Stimulated activated CD4-positive, alpha-beta T cell treated with anti-CD3 and anti-CD28 coated beads, Interleukin-1b, Interleukin-23, amount 100 ng/mL, for 24 hours (primary cell): ENCODE measurements at places on chromosomes 11 and 22.

DNA sequence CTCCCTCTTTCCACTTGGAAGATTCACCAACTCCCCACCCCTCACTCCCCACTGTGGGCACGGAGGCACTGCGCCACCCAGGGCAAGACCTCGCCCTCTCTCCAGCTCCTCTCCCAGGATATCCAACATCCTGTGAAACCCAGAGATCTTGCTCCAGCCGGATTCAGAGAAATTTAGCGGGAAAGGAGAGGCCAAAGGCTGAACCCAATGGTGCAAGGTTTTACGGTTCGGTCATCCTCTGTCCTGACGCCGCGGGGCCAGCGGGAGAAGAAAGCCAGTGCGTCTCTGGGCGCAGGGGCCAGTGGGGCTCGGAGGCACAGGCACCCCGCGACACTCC lies 397 bp upstream of the CD44 start:
- DNase-seq, result no peak

- DNase-seq, result no peak
These were observed 101.7 kb downstream of the SNX19 start for GRCh38 chr11:130814440-130815096.

DNA sequence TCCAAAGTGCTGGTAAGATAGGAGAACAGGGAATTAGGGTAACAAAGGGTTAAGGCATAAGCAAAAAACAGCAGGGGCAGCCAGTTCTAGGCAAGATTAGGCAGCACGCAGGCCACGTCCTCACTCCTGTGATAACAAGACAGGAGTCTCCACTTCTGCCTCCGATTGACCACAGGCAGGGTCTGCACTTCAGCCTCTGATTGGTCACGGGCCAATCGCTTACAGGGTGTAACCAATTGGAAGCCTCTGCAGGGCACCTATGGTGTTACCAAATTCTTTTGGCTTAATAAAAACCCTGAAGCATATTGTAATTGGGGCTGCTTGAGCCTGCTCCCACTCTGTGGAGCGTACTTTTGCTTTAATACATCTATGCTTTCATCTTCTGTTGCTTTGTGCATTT lies 12.2 kb upstream of the GSTP1 start:
- DNase-seq, result no peak

- DNase-seq, result no peak
These were observed 4.2 kb upstream of the FXYD2 start for GRCh38 chr11:117828611-117829368.

GRCh38 chr22:48310289-48310688 lies 1517.4 kb downstream of the BRD1 start:
- no peak for DNase-seq

- no peak for DNase-seq
These were observed 407.3 kb downstream of the NXPE2 start for GRCh38 chr11:115085461-115086210.

GRCh38 chr11:44029977-44030911 lies 17.5 kb upstream of the ACCSL start:
- DNase-seq, result no peak

DNA sequence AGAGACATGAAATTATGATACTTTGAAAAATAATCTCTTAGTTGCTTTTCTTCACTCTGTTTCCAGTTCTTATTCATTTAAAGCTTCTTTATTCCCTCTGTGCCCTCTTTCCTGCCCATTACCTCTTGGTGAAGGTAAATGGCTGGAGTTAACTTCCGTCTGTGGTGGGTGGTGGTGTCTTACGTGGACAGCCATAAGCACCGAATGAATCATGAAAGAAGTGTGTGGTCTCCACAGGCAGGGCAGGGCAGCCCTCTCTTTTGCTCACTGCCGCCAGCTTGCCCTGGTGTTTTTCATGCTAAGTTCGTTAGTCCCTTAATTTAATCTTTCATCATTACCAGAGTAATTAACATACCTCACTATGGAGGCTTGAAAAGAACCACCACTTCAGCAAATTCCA lies 98.7 kb upstream of the SORL1-AS1 start:
- no peak for DNase-seq

- DNase-seq, result no peak
These were observed 28.5 kb upstream of the MUC5B start for GRCh38 chr11:1194231-1194976.

GRCh38 chr11:134417871-134418840 lies 6.1 kb upstream of the B3GAT1 start:
- DNase-seq, result no peak

DNA sequence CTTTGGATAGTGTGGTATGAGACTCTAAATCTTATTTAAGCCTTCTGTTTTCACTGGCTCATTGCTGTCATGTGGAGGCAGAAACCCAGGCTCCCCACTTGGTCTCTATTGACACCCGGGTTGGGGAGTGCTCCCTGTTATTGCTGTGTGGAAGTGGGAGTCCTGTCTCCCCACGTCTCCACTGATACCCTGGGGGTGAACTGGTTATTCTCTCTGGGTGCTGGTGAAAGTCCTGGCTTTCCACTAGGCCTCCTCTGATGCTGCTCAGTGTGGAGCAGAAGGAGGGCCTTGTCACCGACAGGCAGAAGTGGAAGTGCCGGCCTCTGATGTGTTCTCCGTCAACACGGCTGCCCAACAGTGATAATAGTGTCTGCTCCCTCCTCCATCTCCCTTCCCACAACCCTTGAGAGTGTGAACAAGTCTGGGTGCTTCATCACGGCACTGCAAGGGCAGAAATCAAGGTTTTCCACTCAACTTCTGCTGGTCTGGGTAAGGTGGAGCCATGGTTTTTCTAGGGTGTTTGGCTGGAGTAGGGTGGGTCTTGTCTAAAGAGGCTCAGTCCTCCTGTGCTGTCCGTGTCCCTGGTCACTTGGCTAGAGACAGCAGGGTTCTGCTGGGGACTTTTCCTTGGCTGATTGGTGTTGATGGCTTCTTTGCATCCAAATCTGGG lies 240.7 kb upstream of the B3GAT1 start:
- no peak for DNase-seq

- DNase-seq, result no peak
These were observed 46.5 kb upstream of the FIBIN start for GRCh38 chr11:26947379-26947844.

DNA sequence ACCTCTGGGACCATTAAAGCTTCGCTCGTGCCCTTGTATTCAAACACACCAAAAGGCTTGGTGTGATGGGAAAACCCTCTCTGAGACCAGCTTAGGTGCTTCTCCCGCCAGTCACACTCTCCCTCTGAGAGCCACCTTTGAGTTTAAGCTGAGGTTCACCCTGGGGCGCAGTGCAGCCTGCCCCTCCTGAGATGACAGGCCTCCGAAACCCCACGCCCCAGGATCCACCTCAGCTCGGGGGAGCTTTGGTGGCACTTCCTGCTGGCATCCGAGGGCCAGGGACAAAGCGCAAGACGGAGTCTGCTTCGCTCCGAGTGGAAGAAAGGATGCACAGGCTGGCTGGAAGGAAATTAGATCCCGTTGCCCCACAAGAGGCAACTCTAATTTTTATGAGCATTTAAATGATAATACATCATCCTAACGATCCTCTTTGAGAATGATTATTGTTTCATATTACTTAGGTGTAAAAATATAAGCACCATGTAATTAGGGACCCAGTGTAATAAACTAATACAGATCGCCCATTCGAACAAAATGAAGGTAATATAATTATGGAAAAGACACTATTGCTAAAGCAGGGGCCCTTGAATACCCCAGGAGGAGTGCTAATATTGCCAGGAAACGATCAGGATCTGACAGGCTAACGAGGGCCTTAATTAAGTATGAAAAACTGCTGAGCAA lies 134.7 kb downstream of the CEP164 start:
- no peak for DNase-seq

- DNase-seq, result no peak
These were observed 167.8 kb upstream of the POU2AF2 start for GRCh38 chr11:111077530-111078322.

DNA sequence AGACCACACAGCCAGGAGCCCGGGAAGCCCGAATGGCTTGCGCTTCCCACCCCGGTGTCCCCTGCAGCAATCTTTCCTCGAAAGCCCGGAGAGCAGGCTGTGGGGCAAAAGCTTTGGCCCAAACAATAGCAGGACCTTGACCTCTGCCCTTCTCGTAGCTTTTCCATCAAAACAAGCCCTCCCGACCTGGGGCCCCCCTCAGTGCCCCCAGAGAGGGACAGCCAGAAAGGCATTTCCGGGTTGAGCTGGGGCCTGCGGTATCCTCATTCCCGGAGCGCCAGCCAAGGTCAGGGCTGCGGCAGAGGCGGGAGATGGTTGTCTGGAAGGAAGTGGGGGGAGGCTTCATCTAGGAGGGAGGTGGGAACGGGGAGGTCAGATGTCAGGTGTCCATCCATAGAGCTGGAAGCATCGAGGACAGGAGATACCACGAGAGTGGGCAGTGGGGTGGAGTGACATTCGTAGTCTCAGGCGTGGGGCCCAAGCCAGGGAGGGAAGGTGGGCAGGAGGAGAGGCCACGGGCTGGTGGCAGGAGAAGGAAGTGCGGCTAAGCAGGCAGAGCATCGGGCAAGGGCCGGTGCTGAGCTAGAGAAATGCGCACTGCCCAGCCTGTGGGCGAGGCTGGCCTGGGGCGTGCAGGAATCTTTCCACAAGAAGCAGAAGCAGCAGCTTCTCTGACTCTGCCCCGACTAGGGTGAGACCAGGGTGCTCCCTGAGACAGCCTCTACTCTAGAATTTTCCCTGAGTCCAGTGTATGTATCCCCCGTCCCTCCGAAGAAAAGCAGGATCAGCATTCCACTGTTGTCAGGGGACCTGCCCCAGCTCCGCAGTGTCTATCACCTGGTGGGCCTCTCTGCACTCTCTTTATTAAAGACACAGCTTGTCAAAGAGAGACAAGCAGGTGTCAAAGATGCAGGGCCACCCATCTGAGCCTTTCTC lies 14.3 kb downstream of the PDGFB start:
- DNase-seq, result no peak

GRCh38 chr11:121965330-121965729 lies 150.7 kb downstream of the BLID start:
- DNase-seq, result no peak

- peak; percentile 16 for DNase-seq
These were observed at the start of gene TTLL12 for GRCh38 chr22:43186272-43187170. Gene TTLL12 (minus strand): TSS chr22:43187134. CDS start chr22:43187069, 65 bp downstream.

DNA sequence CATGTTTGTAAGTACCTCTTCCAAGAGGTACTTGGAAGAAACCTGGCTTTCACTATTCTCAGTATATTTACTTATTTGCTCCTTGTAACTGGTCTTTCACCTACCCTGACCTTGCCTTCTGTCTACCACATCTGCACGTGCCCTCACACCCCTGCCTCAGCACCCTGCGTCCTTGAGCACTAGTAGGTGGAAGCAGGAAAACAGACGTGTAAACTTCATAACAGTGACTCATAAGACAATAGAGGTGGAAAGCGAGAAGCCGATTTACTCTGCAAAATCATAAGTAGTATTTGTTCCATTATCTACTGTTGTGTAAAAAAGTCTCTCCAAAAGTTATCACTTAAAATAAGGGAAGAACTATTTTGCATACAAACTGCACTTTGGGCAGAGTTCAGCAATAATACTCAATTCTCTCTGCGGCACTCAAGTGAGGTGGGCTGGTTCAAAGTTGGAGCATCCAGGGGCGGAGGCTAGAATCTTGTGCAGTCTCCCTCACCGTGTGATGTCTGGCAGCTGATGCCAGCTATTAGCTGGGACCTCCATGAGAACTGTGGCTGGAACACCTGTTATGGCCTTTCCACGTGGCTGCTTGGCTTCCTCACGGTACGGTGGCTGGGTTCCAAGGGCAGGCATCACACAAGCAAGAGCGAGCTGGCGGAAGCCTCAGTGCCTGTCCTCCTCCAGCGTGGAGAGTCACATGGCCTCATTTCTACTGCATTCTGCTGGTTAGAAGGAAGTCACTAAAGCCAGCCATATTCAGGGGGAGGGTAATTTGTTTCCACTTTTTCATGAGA lies 30.4 kb downstream of the PACS1 start:
- peak; percentile 43 for DNase-seq

DNA sequence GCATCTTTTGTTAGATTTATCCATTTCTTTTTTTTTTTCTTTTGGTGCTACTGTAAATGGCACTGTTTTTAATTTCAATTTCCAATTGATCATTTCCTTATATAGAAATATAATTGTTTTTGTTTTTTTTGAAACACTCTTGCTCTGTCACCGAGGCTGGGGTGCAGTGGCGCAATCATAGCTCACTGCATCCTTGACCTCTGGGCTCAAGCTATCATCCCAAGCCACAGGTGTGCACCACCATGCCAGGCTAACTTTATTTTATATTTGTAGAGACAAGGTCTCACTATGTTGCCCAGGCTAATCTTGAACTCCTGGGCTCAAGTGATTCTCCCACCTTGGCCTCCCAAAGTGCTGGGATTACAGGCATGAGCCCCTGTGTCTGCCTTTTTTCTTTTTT lies 16.4 kb downstream of the FRMD8 start:
- no peak for DNase-seq

DNA sequence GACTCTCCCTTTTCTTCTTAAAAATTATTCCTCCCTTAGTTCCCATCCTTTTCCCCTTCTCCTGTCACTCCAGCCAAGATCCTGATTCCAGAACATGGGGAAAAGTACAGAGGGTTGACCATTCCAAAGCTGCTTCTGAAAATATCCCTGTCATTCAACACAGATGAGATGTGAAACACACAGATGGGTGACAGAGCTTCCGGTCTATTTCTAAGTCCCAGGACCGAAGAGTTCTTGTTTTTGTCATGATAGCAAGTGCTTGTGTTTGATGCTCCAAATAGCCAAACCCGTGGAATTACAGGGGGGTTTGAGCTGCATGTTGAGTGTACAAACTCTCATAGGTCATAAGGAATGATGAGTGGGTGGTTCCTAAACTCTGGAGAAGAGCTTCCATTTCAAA lies 57.9 kb downstream of the PARVA start:
- DNase-seq, result no peak

DNA sequence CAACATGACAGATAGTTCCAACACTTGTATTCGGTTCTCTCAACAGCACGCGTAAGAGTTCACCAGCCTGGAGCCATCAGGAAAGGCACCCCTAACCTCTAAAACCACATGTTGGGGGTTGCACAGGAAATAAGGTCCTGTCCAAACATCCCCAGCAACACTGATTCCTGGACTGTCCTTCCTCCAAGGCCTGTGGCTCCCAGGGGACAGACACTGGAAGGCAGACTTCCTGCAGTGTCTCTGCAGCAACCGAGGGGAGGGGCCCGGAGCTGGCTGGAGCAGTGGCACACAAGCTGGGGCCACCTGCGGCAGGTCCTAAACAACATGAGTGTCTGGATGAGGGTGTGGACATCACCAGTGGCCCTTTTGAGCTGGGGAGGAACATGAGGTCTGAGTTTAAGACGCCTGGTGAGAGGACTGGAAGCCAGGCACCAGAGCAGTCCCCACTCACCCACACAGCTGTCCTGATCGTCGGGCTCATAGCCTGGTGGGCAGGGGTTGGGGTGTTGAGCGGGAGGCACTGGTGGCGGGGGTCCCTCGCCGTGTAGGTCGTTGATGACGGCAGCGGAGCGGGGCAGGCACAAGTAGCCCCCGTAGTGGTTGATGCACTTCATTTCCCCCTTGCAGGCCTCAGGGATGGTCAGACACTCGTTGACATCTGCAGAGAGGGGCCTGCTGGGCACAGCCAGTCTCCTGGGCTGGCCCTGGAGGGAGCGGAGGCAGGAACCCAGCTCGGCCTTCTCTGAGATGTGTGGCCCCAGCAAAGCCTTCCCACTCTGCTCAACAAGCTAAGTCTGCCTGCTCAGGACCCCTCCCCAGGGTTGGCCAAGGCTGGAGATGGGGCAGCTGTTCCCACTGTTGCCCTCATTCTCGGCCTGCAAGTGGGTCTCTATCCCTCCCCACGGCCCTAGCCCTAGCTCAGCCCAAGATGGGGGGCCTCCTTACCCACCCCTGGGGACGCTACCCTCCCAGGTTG lies 1.6 kb downstream of the EFEMP2 start:
- no peak for DNase-seq
